ENCODE measurements at places on chromosomes 13 and 19. TPM values are rescaled to one million over a fixed set of nuclear protein-coding genes. Genes with fewer than 3 reads are reported as not detected.

RASIP1 gene
- 15.4 TPM for total RNA-seq

FAM124A gene
- total RNA-seq = 7.2 TPM

GRCh38 chr13:99655351-99656091 is 154.2 kb downstream of the TM9SF2 start:
- H3K4me3 ChIP-seq = no peak overlapping the region
- H3K4me1 ChIP-seq = no peaks in the 10 kb centered on the region
- no peak overlapping the region for H3K27ac ChIP-seq
- DNase-seq = no peak

GRCh38 chr19:57587529-57587928 is 3.6 kb downstream of the ZIK1 start:
- peaks cover 29% of the 10 kb centered on the region for H3K36me3 ChIP-seq
- H3K27ac ChIP-seq = no peak overlapping the region
- no peaks in the 10 kb centered on the region for H3K27me3 ChIP-seq
- H3K4me1 ChIP-seq = no peaks in the 10 kb centered on the region
- no peak overlapping the region for H3K4me3 ChIP-seq

- H3K27me3 ChIP-seq = no peaks in the 10 kb centered on the region
- H3K36me3 ChIP-seq = no peaks in the 10 kb centered on the region
- H3K4me1 ChIP-seq = no peaks in the 10 kb centered on the region
- no peak for DNase-seq
Measured at GRCh38 chr13:24672141-24673132, 7.8 kb upstream of the ATP12A start.

DNA sequence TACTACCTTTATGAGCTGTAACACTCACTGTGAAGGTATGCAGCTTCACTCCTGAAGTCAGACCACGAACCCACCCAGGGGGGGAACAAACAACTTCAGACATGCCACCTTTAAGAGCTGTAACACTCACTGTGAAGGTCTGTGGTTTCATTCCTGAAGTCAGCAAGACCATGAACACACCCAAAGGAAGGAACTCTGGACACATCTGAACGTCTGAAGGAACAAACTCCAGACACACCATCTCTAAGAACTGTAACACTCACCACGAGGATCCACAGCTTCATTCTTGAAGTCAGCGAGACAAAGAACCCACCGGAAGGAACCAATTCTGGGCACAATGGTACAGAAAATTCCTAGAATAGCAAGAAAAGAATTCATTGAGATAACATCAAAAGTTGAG is 1796.5 kb upstream of the MIR17HG start:
- no peak overlapping the region for H3K27ac ChIP-seq
- H3K27me3 ChIP-seq = no peaks in the 10 kb centered on the region
- H3K36me3 ChIP-seq = no peaks in the 10 kb centered on the region
- no peak overlapping the region for H3K4me3 ChIP-seq
- no peaks in the 10 kb centered on the region for H3K4me1 ChIP-seq
- no peak for DNase-seq

- no peak overlapping the region for H3K4me3 ChIP-seq
- H3K27me3 ChIP-seq = no peaks in the 10 kb centered on the region
- DNase-seq = no peak
- no peak overlapping the region for H3K27ac ChIP-seq
Measured at GRCh38 chr19:18118420-18119012, 20.9 kb downstream of the MAST3 start.
